CD4-positive, alpha-beta T cell (primary cell): ENCODE measurements at places on chromosomes 4 and X. TPM values are rescaled to one million over a fixed set of nuclear protein-coding genes. Genes with fewer than 3 reads are reported as not detected.
A peak's percentile ranks its signal among the peaks of the same experiment; 100 is the strongest.

DNA sequence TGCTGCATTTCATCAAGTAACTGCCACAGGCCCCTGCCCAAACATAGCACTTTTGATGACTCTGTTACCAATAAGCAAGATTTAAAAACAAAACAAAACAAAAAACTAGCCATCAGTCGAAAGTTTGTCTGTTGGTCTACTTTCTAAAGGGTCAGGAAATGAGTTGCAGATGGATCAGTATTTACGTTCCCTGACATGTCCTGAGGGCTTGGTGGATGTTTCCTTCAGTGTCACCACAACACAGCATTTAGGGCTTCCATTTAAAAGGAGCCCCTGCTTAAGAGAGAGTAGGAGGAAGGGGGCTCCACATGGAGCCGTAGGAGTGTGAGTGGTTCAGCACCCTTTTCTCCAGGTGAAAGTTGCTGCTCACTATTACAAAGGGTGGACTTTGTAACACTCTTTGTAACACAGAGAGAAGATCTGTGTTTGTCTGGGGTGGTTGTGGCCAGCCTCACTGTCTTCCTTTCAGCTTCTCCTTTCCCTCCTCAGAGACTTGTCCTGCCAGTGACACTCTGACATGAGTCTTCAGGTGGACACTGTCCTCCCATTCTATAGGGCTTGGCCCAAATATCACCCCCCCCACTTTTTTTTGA lies 167.5 kb upstream of the PDE5A start:
- DNase-seq: no peak

- DNase-seq: no peak
These were observed 151.4 kb upstream of the USP9X start for GRCh38 chrX:40933706-40934425.

DNA sequence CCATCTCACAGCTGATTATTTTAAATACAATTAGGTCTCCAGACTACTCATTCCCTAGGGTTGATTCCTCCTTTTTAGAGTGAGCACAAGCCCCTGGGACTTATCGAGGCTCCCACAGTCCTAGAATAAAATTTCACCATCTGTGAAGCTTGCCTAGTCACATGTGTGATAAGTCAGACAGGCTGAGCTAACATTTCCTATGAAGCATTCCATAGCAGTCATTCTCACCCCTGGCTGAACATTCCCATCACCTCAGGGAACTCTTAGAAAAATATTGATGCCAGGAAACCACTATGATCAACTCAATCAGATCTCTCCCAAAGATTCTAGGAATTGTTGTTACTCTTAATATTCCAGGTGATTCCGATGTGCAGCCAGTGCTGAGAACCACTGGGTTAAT lies 37.7 kb downstream of the ARHGEF9 start:
- no peak for DNase-seq

GRCh38 chr4:138835832-138836533 lies 179.6 kb upstream of the NOCT start:
- DNase-seq: no peak

- DNase-seq: no peak
These were observed 13.7 kb upstream of the UGT2B17 start for GRCh38 chr4:68589790-68590189.

GRCh38 chr4:42088386-42088785 lies 64.1 kb downstream of the BEND4 start:
- no peak for DNase-seq

DNA sequence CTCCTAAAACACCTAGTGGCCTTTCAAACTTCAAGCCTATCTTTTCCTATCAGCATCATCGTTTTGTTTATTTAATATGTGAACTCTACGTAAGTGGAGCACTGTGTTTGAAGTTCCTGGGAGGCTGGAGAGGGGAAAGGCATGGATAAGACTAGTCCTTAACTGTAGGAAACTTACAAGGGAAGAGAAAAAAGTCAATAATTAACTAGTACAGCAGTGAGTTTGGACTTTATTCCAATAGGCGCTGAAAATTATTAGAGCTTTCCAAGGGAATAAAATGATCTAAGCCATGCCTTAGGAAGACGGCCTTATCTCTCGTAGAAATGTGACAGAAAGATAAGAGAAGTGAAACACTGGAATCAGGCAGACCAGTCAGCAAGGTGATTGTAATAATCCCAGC lies 55.3 kb downstream of the AMOT start:
- DNase-seq: no peak

- DNase-seq: no peak
These were observed 63.0 kb upstream of the LNX1 start for GRCh38 chr4:53654300-53654758.

DNA sequence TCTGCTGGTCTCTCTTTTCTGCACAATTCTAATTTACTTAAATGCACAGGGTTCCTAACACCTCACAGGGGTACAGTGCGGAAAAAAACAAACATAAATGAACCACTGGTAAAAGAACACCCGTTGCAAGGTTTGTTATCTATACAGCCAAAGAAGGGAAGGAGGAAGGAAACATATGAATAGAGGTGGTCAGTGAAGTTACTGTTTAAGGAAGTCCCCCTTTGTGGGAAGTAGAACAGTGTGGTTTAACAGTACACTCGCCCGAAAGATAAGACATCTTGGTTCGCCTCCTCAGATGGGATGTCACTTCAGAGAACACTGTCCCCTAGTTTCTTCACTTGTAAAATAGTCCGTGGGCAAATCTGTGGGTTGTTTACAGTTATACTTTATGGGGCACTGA lies 57.5 kb downstream of the TEC start:
- DNase-seq: no peak

GRCh38 chr4:4248885-4249203 lies 821 bp upstream of the TMEM128 start:
- no peak for DNase-seq

DNA sequence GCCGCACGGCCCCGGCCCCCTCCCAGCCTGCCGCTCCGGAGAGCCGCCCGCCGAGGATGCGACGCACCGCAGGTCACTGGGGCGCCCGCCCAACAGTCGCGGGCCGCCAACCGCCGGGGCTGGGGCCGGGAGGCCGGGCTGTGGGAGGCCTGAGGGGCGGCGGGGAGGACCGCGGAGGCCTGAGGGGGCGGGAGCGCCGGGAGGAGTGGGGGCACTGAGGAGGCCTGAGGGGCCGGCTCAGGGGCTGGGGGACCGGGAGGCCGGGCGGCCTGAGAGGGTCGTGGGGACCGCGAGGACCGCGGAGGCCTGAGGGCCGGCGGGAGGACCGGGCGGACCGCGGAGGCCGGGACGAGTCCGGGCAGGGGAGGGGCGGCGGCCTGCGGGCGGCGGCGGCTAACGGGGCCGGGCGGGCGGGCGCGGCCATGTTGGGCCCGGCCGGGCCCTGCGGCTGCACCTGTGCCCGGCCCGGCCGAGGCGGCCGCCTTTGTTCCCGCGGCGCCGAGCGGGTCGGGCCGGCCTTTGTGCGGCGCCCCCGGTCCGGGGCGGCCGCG lies 353 bp downstream of the NSD2 start:
- peak; percentile 5 for DNase-seq

DNA sequence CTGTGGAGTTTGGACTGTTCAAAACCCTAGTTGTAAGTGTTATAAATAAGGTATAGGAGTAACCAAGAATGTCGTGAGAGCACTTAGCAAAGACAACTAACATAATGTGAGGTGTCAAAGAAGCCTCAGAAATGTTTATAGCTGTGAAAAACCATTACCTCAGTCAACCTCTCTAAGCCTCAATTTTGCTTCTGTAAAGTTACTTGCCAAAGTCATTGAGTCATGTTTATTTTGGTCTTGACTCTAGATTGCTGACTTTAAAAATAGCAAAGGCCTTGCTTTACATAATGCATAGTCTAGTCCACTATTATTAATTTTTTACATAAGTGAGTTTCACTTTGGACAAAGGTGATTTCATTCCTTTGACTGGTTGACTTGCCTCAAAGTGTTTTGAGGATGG lies 257.6 kb upstream of the CXXC4 start:
- no peak for DNase-seq

ADAMTS3 gene
- not detected for total RNA-seq

SETD7 gene
- 23.1 TPM for total RNA-seq

RAB40AL gene
- total RNA-seq: not detected

CRMP1 gene
- not detected for total RNA-seq

GEMIN8 gene
- total RNA-seq: 11.1 TPM

TDO2 gene
- not detected for total RNA-seq
